ENCODE measurements at places on chromosomes 12 and 14. TPM values are rescaled to one million over a fixed set of nuclear protein-coding genes. Genes with fewer than 3 reads are reported as not detected.

DNA sequence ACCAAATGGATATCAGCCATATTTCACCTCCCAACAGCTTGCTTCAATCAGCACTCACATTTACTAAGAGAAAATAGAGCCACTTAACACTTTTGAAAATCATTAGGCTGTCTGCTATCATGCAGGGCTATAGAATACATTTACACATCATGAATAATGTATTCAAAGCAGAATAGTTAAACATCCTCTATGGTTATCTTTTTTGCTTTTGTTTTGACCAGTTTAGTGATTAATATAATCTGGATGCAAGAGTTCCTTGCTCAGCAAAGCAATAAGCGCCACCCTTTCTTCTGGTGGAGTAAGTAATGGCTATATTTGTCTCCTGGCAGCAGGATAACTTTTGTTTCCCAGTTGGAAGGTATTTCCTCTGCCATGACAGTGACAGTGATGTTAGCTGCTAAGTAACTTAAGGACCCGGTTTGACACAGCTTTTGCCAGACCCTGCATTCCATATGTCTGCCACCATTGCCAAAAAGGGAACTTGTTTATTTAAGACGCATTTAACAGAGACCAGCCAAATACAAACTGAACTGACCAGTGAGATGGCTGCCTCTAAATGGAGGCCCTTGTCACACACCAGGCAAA, 70.3 kb upstream of the NR2C1 start:
- DNase-seq = no peak

- peak; percentile 72 for DNase-seq
These were observed 15.6 kb upstream of the C14orf180 start for GRCh38 chr14:104563742-104564615.

GRCh38 chr12:39355841-39356240, 87.1 kb downstream of the KIF21A start:
- no peak for DNase-seq

DNA sequence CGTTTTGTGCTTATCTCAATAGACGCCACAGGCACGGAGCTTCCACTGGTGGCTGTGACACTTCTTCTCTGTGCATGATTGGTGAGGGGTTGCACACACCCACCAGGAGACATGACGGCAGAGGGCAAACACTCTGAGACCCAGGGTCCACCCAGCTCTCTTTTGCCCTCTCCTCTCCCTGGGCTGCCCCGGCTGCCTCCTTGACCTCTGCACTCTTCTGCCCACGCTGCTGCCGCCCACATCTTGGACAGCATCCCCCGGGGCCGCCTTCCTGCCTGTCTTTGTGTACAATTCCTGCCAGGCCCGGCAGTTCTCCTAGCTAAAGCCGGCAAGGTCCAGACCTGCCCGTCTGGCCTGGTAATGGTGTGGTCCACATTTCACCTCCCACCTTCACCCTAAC, 44.7 kb downstream of the DPF3 start:
- DNase-seq = no peak

KCNH5 gene
- total RNA-seq = 1.3 TPM

ADAM21 gene
- total RNA-seq = 0.41 TPM

Data from right atrium auricular region (tissue), 2 donors.